ENCODE measurements at places on chromosomes 1 and 21.

DNA sequence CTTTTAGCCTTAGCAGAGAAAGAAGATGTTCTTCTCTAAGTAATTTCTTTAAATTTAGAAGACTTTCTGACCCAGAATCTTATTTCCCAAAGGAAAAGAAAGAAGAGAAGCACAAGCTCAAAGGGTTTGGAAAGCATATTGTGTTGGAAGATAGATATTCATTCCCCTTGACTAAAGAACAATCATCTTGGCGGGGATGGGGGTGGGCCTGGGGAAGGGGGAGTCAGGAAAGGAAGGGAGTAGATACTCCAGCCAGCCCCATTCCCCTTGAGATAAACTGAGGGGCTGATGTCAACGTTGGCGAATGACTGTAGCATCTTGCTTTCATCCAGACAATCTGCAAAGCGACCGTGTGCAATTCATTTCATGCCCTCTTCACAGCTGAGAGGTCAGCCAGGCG, 66.5 kb upstream of the SIPA1L2 start:
- DNase-seq = no peak

GRCh38 chr21:14869984-14870852, 194.6 kb downstream of the NRIP1 start:
- no peak for DNase-seq

DNA sequence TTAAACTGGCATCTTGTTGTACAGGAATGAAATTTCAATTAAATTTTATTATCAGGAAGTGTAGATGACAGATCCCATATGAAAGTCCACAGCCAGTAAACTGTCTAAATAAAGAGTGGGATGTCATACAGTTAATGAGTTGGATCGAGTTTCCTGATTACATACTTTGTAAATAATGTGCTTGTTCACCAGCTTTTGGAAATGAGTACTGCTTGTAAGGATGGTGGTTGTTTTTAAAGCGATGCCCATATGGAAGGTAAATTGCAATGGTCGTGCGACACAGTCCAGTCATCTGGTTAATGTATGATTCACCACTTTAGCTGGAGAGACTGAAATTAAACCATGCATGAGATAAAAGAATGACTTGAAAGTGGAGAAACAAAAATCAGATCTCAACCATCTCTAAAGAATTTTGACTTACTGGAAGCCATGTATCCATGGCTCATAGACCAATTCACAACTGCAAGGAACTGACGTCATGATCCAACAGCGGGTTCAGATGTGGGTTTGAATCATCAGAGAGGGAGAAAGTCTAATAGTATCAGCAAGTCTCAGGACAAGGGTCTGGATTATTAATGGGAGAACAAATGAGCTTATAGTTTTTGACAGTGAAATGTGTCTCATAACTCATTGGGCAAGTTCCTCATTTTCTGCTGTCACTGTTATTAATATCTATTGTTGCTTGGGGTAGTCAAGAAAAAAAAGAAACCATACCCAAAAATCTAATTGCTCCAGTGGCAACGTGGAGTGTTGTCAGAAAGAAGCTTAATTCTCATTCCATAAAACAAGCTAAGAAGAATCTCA, 49.0 kb downstream of the MAP10 start:
- no peak for DNase-seq

- DNase-seq = no peak
Observed at GRCh38 chr1:173601588-173601987, 1.3 kb downstream of the SLC9C2 start.

DNA sequence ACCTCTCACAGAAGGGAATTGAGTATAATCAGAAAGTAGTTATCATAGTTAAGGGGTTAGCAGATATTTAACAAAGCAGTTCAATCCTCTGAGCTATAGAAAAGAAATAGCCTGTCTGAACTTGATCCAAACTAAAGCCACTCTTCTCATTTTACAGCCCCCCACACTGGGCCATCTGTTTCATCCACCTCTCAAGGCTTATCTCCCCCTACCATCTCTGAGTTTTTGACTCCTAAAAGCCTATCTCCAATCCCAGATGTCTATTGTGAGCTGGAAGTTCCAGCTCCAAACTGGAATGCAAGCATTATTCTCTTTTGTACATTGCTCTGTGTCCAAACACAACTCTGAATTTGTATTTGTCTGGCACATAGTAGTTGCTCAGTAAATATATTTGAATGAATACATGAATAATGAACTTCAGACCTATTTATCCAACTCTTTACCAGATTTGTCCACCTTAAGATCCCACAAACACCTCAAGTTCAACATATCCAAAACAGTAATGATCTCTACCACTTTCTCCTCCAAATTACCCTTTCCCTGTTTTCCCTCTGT, 98.1 kb downstream of the PLPP3 start:
- no peak for DNase-seq

DNA sequence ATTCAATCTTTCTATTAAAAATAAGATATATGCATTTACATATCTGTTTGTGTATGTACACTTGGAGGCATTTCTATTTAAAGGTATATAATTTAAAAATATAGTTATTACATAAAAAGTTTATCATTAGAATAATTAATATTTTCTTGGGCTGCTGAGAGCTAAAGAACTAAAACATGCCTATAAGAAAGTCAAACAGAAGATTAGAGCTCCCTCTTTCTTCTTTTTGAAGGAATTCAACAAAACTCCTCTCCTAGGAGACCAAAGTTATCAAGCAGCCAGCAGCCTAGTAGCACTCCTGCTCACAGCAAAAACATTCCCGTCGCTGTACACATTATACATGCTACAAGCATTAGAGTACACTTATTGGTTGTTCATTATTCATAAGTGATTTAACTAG, 216.4 kb downstream of the VAV3 start:
- DNase-seq = no peak

- DNase-seq = no peak
Observed at GRCh38 chr21:44294391-44295162, 5.3 kb upstream of the PFKL start.

- DNase-seq = no peak
Observed at GRCh38 chr1:29824511-29825273, 588.4 kb downstream of the PTPRU start.

GRCh38 chr1:58576325-58576726, 726 bp downstream of the TACSTD2 start:
- DNase-seq = no peak

DNA sequence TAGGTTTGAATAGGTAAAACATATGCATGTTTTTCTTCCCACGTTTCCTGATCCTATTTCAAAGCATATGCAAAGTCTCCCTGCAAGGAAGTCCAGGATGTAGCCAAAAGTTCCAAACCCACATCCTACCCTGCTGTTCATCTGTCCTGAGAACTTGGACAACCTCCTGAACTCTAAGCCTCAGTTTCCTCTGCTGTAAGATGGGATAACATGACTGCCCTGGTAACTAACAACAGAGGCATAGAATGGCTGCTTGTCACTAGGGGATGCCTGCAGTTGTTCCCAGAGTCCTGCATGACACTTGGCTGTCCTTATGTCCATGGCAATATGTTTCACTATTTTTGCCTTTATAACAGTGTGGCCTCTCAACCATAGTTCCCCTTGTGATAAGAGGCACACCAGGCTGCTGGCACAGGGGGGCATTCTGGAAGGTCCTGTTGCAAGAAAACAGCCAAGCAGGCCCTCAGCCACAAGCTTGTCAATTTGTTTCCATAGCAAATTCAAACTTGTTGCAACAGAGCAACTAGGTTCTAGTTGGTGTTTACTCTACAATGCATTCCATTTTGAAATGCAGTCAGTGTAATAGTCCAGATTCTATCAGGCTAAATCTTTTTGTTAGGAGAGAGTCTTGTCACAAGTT, 1.5 kb upstream of the HDGF start:
- DNase-seq = no peak

GRCh38 chr21:26001356-26001755, 169.2 kb downstream of the APP start:
- DNase-seq = no peak

DNA sequence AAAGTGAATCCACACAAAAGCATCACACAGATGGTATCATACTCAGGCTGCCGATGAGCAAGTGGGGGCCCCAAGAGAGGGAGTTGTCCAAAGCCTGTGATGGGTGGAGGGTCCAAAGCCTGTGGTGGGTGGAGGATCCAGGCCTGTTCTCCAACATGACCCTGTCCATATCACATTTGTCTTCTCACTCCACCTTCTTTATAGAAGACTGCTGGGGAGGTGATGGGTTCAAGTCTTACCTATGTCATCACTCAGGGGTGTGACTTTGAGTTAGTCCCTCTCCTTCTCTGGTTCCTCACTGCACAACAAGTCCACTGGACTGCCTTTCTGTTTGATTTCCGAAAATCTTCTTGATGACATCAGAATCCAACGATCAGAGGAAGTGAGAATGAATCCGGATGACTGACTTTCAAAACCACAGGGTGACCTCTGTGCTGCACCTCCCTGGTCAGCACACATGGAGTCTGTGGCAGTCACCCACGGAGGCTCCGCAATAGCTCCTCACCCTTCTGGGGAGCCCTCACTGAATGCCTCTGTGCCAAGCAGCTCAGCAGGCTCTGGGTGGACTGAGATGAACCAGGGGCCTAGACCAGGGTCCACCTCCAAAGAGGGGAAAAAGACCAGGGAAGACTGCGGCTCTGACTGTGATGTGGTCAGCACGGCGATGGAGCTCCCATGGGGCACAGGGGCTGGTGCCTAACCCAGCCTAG, 166.8 kb downstream of the HIVEP3 start:
- DNase-seq = no peak
